ENCODE measurements at places on chromosomes 2 and 18.

DNA sequence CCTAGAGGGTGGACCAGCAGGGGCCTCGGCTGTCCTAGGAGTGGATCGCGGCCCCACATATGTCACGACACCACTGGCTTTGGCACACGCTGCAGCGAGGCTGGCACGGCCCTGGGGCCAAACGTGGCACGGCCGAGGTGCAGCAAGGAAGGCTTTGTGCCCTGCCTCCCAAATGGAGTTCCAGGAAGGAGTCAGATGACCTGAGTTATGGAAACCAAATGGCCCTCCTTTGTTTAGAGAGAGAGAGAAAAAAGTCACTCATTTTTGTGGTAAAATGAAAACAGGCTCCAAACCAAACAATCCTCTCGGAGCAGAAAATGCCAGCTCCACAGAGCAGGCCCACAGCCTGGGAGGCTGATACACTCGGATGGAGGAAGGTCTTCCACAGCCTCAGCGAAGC, 105.6 kb downstream of the ANTXR1 start:
- DNase-seq: no peak

DNA sequence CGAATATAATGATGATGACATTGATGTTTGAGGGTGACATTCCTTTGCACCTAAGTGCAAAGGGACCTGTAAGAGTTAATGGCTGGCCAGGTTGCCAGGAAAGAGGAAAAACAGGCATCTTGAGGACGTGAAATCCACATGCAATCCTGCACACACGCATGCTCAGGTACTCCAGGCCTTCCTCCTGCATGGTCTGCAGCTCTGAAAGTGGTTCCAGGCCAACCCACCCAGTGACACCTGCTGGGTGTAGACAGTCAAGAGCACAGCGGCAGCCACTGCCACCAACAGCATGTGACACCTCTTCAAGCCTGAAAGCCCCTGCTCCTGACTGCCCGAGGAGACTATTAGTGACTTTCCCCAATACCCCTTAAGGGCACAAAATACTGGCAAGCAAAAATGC, 101.6 kb downstream of the PIEZO2 start:
- DNase-seq: no peak

- DNase-seq: no peak
Measured at GRCh38 chr2:23311186-23311585, 73.8 kb upstream of the KLHL29 start.

GRCh38 chr2:203401-203800, 60.4 kb downstream of the SH3YL1 start:
- no peak for DNase-seq

GRCh38 chr2:65142515-65142914, 12.6 kb upstream of the RAB1A start:
- DNase-seq: no peak

- no peak for DNase-seq
Measured at GRCh38 chr18:34965108-34965507, 76.1 kb upstream of the MAPRE2 start.

DNA sequence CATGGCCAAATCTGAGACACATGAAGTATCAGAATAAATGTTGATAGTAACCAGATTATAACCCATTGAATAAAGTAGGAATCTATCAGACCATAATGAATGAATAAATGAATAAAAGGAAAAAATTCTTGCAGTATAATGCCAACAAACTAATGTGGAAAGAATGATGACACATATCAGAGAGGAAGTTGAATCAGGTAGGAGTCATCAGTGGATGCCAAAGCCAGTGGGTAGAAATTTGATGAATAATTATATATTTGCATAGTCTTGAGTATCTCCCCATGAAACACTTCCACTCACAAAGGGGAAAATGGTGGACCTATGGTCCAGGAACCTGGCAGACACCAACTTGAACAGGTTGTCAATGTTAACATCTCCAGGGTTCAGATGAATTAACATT, 68.6 kb downstream of the GALNT3 start:
- DNase-seq: no peak

- DNase-seq: no peak
Measured at GRCh38 chr18:58156516-58156915, 112.5 kb downstream of the NEDD4L start.

GRCh38 chr2:200944467-200945394, 18.7 kb downstream of the ORC2 start:
- no peak for DNase-seq

GRCh38 chr2:97935719-97936161, 60.0 kb downstream of the TMEM131 start:
- no peak for DNase-seq

- no peak for DNase-seq
Measured at GRCh38 chr2:149544692-149545091, 42.9 kb downstream of the MMADHC start.

- DNase-seq: no peak
Measured at GRCh38 chr2:109084341-109084740, 44.7 kb upstream of the SH3RF3 start.

GRCh38 chr2:191710411-191710900, 32.5 kb downstream of the NABP1 start:
- DNase-seq: no peak

- no peak for DNase-seq
Measured at GRCh38 chr2:174570318-174570958, 27.2 kb downstream of the WIPF1 start.

DNA sequence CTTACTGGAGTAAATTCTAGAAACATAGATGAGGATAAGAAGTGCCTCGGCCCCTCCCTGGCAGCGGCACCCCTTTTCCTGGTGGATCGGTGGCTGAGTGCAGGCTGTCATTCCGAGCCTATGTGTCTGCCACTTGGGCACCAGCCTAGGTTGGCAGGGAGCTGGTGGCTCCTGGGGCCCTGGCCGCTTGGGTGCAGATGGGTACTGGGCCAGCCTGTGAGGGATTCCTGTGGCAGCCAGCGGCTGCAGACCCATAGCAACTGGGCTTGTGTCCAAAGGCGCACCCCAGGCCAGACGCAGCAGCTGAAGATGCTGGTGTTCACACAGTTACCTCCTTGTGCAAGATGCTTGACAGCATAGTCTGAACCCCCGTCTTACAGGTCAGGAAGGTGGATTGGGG, 2.8 kb downstream of the SNORC start:
- no peak for DNase-seq

DNA sequence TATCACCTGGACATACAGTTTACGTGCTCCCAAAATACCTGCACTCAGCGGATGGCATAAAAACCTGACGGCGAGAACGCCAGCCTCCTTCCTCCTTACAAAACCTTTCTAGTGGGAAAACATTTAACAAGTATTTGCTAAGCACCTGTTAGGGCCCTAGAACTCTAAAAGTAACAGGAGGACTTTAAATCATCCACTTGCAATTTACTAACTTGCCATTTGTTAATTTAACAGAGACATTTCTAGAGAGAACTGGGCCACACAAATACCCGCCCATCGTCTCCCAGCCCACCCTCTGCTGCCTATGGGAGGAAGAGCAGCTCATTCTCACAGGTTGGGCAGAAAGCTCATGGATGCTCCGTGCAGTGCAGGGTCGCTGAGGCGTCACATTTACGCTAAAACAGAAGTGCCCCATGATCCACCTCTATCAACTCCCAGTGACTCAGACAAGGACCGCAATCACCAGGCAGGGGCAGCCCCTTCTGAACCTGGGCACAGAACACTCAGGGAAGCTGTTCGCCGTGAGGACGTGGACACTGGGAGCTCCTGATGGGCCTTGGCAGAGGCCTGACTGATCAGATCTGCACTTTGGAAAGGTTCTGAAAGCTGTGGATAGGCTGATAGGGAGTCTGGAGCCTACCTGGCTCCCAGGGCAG, 106.9 kb downstream of the HDAC4 start:
- no peak for DNase-seq

Data from NCI-H2171 (cell line).